ENCODE measurements at places on chromosomes 7 and 10.

DNA sequence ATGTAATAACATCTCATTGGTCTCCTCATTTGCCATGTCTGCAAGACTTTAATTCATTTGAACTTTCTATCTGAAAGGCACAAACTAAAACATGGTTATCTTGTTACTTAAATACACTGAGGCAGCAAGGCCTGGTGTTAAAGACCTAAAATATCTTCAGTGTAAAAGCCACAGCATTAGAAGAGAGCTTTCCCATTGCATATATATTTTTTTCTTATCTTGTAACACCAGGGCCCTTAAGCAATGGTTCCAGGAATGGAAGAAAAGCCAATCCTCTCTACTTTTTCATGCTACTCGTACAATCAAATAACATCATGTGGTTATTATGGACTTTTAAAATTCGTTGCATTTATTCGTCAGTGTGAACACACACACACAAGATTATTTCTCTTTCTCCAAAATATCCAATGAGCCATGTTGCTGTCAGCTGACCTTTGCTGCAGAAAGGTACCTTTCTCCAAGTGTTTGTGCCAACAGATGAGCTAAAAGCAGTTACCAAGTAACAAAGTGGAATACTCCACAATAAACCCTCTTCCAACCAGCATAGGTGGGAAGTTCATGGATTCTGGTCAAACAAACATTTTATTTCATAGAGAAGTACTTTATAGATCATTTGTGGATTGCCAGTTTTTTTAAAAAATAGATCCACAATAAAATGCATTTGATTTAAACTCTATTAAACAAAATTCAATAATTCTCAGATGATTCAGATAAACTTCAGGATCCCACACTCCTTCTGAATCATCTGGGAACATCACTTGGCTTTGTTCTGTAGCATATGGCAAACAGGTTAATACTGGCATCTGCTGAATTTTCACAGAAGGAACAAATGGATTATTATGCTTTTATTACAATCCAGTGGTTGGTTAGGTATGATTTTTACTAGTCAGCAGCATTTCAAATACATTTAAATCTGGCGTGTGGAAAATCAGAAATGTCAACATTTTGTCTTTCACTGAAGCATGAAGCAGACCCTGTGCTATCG is 63.3 kb upstream of the AGBL3 start:
- DNase-seq: no peak

DNA sequence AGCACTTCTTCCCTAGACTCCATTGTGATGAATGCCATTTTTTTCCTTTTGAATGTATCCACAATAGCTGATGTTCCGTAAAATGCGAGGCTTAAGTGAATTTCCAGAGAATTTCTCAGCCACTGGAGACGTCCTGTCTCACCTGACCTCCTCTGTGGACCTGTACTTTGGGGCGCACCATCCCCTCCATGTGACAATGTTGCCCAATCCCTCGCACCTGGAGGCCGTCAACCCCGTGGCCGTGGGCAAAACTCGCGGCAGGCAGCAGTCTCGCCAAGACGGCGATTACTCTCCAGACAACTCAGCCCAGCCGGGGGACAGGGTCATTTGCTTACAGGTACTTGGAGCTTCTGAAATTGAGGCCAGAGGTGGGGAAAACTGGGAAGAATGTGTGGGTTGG is 20.2 kb downstream of the DHTKD1 start:
- no peak for DNase-seq

DNA sequence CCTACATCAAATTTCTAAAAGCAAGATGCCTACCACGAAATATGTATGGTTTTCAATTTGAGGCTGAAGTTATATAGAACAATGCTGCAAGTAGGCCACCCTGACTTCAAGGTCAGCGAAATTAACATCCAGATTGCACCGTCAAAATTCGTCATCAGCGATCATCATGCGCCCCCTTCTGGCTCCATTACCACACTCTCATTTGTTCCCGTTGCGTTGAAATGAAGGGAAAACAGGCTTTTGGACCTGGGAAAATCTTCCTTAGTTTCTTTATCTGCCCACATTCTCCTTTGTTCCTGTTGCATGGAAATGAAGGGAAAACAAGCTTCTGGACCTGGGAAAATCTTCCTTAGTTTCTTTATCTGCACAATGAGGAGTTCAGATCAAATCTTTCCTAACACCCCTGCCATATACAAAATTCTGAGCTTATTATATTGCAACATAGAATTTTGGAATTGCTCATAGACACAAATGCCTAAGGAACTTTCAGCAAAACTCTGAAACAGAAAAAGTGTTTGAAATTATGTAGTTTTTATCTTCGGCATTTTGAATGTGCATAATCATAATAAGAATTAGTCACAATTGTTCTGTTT is 98.2 kb upstream of the PRKCQ start:
- DNase-seq: peak; percentile 46

- no peak for DNase-seq
Observed at GRCh38 chr7:132206594-132206993, 369.7 kb downstream of the PLXNA4 start.

DNA sequence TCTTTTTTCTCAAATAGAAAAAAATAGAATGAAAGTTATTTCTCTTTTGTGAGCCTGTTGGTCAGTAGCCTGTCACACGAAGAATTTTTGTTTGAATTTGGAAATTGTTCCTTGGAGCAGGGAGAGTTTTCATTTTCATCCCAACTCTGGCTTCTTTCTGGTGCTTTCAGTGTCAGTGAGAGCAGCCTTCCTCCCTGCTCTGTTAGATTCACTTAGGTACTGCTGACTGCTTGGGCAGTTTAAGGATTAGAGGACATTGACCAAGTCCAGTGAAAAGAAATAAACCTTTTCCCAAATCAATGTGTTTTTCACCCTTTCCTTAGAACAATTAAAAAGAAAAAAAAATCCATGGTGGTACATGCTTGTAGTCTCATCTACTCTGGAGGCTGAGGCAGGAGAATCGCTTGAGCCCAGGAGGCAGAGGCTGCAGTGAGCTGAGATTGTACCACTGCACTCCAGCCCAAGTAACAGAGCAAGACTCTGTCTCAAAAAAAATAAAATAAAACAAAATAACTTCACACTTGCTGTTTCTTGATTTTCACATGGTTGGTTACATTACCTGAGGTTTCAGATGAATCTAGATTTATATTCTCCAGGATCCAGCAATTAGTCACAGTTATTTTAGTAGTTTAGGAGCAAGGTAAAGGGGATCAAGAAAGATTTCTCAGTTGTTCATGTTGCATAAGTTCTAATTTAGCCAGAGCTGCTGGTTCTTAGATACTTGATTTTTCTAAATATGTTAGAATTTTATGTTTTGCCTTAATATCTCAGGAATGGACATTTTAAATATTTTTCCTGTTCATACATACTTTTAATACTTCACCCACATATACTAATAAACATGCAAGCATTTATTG is 63.1 kb downstream of the ZNRF2 start:
- no peak for DNase-seq

DNA sequence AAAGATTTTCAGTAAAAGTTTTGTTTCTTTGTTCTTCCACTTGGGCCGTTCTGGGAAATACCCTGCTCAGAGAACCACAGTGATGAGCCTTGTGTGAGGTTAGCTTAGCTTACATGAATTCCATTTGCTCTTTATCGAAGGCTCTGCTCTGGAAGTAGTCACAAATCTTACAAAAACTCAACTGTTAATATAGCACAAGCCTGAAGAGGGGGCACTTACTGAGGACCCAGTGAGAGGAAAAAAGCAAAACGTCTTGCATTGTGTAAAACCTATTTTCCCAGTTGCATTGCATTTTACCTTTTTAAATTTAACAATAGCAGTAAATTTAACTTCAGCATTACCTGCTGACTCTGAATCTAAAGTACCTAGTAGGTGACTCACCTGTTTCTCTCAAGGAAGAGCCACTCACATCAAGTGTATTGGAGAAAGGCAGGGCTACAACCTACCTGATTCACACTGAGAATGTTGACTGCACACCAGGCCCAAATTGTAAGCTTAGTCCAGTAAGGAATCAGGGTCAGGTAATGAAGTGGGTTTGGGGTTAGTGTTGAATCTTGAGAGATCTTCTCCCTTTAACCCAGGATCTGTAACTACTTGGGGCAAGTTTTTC is 42.3 kb downstream of the PPP1R17 start:
- no peak for DNase-seq

- no peak for DNase-seq
Observed at GRCh38 chr7:12229046-12229445, 18.0 kb downstream of the TMEM106B start.

DNA sequence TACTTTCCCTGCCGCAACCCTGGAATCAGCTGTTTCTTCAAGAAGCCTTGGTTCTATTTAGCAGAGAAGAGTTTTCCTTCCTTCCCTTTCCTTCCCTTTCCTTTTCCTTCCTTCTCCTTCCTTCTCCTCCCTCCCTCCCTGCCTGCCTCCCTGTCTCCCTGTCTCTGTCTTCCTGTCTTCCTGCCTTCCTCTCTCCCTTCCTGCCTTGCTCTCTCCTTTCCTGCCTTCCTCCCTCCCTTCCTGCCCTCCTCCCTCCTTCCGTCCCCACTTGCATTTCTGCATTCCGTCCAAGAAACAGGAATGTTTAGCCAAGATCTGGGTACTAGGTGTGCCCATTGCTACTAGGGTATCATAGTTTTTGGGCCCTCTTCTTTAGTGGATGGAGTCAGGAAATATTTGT is 21.9 kb downstream of the SND1 start:
- no peak for DNase-seq

GRCh38 chr10:78283069-78283682 is 249.5 kb downstream of the RPS24 start:
- DNase-seq: no peak

DNA sequence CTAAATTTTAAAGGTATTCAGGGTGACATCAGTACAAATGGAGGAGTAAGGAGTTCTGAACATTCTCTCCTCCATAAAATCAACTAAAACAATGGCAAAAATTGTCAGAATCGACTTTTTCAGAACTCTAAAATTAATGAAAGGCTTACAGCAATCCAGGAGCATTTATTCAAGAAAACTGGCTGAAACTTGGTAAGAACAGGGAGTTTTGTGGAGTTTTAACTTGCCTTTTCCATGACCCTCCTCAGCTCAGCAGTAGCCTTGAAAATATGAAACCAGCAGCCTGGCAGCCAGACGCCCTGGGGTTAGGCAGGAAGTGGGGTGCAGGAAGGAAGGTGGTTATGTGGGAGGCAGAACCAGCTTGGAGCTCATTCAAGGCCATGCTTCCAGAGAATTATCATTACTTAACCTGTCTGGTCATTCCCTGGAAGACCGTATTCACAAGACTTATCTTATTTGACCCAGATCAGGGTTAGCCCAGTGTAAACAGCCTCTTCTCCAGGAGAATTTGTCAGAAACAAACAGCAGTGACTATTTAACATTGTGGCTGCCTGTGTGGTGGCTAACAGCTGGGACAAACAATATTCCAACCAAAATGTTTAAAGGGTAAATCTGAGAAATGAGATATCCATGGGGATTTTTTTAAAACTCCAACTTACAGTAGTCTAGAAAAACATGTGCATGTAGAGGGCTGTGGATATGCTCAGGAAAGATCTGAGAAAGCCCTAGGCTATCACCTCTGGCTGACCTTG is 75.7 kb upstream of the MACROH2A2 start:
- DNase-seq: no peak

DNA sequence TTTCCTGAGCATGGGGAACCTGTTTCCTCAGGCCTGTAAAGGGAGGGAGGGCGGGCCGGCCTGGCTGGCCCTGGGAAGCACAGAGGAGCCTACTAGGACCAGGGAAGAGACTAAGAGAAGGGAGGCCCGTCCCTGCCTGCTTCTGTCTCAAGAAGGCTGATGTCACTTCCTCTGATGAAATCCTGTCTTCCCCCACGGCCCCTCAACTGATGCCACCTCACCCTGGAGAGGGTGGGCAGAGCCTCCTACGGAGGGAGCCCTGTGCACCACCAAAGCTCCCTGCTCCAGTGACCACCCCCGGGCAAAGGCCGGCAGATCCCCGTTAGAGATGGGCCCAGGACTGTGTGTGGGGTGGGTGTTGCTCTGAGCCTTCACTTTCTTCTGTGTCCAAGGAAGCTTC is 1.0 kb upstream of the PILRA start:
- DNase-seq: no peak

GRCh38 chr7:18408461-18408860 is 87.1 kb upstream of the HDAC9 start:
- DNase-seq: no peak

- no peak for DNase-seq
Observed at GRCh38 chr10:45463244-45464116, 89.5 kb downstream of the ALOX5 start.

- no peak for DNase-seq
Observed at GRCh38 chr7:30836991-30837390, 65.8 kb downstream of the MINDY4 start.

DNA sequence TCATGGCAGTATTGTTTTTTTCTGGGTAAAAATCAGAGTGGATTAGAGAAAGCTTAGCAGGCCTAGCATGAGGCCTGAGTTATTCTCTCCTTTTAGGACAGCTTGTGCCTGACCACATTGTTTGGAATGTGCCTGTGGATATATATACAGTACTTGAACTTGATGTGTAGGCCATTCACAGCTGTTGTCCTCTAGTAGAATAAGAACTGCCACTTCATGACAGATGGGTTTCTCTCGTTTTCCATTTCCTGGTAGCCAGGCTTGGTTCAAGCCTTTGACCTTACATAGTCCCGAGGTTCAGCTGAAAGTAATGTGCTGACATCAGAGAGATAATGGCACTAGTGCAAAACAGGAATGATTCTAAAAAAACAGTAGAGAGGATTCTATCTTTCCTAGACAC is 473.9 kb downstream of the AUTS2 start:
- no peak for DNase-seq

GRCh38 chr10:63030536-63030935 is 102.6 kb upstream of the NRBF2 start:
- no peak for DNase-seq

GRCh38 chr10:235915-236314 is 100.7 kb downstream of the ZMYND11 start:
- no peak for DNase-seq

DNA sequence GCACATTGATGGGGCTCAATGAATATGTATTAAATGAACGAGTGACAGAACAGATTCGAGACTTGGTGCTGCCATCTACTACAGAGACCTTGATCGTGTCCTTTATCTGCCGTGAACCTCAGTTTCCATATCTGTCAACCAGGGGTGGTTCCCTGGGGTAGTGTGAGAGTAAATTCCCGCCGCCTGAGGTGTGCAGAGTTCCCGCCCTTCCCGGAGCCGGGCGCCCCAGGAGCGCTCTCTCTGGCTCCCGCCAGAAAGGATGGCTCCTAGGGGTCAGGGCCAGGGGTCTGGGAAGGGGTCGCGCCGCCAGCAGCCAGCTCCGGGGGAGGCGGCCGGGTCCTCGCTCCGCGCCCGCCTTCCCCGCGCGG is 333 bp upstream of the PLCE1 start:
- DNase-seq: no peak

DNA sequence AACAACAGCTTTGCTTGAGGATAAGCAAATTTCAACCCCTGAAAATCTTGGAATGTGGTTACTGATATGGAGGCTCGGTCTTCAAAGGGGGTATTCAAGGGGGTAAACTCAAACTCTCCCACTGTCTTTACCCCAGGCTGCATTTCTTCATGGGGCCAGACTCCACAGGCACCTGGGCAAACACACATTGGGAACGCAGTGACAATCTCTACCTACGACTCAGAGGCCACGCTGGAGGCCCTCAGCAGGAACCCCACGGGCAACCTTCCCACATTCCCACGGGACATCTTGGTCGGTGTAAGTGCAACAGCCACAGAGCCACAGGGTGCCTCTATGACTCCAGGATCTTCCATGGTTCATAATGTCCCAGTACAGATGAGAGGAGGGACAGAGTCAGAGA is 2.2 kb upstream of the INSIG1 start:
- no peak for DNase-seq

- no peak for DNase-seq
Observed at GRCh38 chr7:155858521-155859061, 46.3 kb upstream of the SHH start.

GRCh38 chr7:145269418-145270161 is 433.7 kb upstream of the TPK1 start:
- no peak for DNase-seq
